ENCODE measurements at places on chromosomes 12 and 14. TPM values are rescaled to one million over a fixed set of nuclear protein-coding genes. Genes with fewer than 3 reads are reported as not detected.

The HOXC9 gene
- 0.54 TPM for polyA plus RNA-seq

The MYO1H gene
- polyA plus RNA-seq, result not detected

- DNase-seq, result no peak
Observed at GRCh38 chr14:91861091-91861490, 6.2 kb downstream of the TC2N start.

- no peak for DNase-seq
Observed at GRCh38 chr12:66495709-66496108, 183.2 kb downstream of the GRIP1 start.

GRCh38 chr12:57176846-57177245, 29.4 kb upstream of the LRP1-AS start:
- DNase-seq, result no peak
